ENCODE measurements at places on chromosomes 11 and 22. TPM values are rescaled to one million over a fixed set of nuclear protein-coding genes. Genes with fewer than 3 reads are reported as not detected.

- DNase-seq, result no peak
These were observed 77.8 kb downstream of the SFI1 start for GRCh38 chr22:31574055-31574670.

HEPHL1 gene
- not detected for total RNA-seq

DNA sequence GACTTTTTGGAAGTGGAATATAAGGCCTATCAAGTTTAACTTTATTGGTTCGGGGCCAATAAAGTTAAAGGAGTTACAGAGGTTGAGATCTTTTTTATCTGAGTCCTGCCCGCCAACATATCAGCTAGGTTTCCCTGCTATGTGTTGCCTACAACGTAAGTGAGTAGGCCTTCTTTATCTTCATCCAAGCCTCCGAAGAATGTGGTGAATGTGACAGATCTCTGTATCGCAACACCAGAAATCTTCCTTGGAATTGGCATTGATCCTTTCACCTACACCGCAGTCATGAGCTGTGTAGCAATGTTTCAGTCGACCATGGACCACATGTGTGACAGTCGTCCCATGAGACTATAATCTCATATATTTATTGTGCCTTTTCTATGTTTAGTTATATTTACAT lies 37.3 kb upstream of the CADM1 start:
- DNase-seq, result no peak

GRCh38 chr22:32590556-32590955 lies 115.9 kb downstream of the FBXO7 start:
- DNase-seq, result no peak

GRCh38 chr11:94007426-94007825 lies 13.7 kb upstream of the HEPHL1 start:
- no peak for DNase-seq

RFPL2 gene
- total RNA-seq, result not detected

Measured in glomerular endothelial cell (primary cell).